Adipocyte (in vitro differentiated cells): ENCODE measurements at places on chromosomes 6 and 20.

- DNase-seq, result no peak
Observed at GRCh38 chr20:10705801-10706459, 32.1 kb upstream of the JAG1 start.

- DNase-seq, result peak; percentile 54
Observed at GRCh38 chr20:1888796-1889463, 6.3 kb upstream of the SIRPA start.

- no peak for DNase-seq
Observed at GRCh38 chr6:36285797-36286196, 15.9 kb downstream of the PNPLA1 start.

GRCh38 chr6:70277470-70277869 is 25.4 kb downstream of the COL9A1 start:
- no peak for DNase-seq

DNA sequence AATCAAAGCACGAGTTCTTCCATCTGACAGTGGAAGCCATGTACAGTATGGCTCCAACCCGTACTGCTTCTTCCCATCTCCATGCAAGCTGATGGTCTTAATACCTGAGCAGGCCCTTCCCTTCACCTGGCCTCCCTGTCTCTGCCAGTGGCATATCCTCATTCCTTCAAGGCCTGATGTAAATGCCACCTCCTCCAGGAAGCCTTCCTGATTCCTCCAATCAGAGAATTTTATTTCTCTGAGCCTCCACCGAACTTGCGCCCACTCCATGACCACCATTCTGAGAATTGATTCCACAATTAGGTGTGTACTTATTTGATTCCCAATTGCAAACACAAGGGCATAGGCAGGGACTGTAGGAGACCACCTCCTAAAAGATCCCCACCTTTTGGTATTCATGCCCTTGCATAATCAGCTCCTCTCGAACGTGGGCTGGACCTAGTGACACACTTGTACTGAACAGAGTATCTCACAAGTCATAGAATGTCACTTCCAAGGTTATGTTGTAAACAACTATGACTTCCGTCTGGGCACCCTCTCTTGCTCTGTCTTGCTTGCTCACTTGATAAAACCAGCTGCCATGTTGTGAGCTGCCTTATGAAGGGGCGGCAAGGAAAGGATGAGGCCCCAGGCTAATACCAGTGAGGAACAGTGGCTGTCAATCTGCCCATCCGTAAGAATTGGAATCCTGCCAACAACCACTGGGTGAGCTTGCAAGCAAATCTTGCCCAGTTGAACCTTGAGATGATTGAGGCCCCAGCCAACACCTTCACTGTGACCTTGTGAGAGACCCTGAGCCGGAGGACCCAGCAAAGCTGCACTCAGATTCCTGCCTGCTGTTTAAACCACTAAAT is 38.8 kb downstream of the CPNE5 start:
- DNase-seq, result no peak

DNA sequence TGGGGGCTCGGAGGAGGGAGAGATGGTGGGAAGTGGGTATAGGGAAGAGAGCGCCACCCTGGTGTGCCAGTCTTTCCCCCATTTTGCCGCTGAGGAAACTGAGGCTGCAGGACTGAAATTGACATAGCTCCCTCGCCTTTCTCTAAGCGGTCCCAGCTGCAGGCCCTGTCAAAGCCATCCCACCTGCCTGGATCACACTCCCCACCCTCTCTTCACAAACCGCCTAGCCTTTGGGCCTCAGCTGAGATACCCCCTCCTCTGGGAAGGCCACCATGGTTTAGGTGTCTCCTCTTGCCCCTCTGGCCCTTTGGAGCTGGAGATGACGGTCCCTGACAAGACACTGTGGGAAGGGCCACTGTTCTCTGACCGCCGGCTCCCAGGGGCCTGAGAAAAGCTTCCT is 16.9 kb downstream of the SRC start:
- DNase-seq, result no peak

- DNase-seq, result no peak
Observed at GRCh38 chr20:48007351-48007750, 222.1 kb upstream of the SULF2 start.

- DNase-seq, result no peak
Observed at GRCh38 chr6:14241255-14242070, 123.9 kb downstream of the CD83 start.
